SK-N-MC (cell line): ENCODE measurements at places on chromosomes 2 and 18.

- DNase-seq: no peak
These were observed 568.1 kb upstream of the CRIM1 start for GRCh38 chr2:35787302-35788031.

DNA sequence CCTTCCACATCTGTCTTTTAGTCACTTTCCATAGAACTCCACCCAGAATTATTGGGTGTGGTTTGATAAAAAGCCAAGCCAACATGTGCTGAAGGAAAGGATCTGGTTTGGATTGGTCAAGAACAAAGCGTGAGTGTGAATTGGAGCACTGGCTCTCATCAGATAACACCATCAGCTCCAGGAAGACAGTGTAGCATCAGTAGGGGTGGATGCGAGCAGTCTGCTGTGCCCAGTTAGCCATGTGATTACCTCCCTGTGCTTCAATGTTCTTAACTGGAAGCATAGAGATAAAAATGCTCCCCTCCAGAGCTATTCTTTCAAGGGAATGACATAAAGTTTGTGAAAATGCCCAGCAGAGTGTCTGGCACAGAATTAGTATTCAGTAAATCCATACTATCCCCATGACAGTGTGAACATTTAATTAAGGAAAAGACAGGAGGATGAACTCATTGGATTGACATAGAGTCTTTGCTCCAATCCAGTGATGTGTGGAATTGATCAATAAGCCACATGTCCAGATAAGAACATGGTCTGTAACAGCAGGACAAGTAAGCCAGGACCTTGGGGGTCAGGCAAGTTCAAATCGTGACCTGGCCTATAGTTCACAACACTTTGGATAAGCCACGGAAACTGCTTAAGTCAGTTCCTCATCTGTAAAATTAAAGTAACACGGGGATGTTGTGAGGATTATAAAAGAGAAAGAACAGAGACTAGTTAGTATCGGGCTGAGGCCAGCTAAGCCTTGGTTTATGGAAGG lies 68.0 kb downstream of the FAM124B start:
- no peak for DNase-seq

DNA sequence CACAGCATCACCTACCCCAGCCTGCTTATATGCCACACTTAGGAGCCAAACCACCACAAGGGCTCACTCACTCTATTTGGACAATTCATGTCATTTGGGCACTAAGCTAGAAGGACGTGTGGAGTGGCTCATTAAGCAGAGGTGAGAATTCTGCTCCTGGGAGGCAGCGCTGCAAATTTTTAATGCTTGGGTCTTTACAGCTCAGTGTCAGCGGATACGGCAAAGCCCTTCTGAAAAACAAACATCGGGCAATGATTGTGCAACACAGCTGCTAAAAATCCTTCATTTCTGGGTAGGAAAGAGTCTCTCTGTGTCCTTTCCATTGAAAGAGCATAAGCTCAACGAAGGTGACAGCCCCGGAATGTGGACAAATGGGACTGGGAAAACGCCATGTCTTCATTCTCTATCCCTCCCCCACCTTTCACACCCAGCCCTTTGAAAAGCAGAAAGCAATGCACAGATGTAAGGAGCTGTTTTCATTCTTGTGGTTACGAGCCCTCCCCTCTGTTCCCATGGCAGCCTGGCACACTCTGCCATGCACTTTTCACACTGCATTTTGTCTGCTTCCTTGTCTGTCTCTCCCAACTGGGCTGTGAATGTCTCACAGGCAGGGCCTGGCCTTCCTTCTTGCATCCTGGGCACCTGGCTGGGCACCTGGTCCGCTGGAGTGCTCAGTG lies 16.0 kb downstream of the TMEM177 start:
- DNase-seq: no peak

- DNase-seq: no peak
These were observed 99.5 kb upstream of the AGAP1 start for GRCh38 chr2:235394278-235394828.

DNA sequence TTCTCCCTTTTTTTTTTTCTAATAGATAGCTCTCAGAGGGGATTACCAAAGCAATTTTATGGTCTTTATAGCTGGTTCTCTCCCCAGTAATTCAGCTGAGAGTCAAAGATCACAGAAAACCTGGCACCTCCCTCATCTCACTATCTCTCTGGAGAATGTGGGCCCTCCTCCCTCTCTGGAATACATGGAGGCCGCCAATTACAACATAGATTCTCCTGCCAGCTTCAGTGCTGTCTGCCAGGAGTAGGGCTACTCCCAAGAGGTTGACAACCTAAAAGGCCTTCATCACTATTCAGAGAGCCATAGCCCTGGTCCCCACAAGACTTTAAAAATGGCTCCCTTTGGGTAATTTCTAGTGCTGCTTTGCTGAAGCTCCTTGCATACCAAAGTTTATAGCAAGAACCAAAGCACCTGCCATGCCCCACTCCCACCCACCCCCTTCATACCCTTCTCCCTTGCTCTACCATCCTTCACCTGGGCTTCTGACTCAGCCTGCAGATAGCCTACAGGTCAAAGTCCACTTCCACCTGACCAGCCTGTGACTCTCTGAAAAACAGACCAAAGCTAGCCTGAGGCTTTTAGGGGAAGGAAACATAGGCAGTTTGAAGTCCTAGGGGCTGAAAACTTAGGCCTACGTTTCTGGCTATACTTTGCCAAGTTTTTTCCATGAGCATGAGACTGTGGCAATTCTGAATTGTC lies 472.3 kb downstream of the TNS1 start:
- no peak for DNase-seq

- peak; percentile 37 for DNase-seq
These were observed at the start of gene DSEL for GRCh38 chr18:67516539-67517443. DSEL (minus strand) TSS chr18:67516720; CDS start chr18:67514608, 2,112 bp downstream.

DNA sequence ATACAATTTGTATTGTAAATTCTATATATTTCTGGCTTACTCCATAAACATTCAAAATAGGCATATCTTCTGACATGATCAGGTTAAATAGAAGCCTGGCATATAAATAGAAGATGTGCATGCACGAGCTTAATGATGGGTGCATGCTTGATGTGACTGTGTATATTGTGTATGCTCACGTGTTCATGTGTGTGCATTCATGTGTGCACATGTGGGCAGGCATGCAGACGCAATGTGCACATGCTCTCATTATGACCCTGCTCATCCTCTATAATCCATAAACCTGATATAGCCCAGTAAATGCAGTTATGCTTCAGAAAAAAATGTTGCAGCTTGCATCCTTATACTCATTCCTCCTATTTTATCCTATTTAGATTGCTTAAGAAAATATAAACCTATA lies 29.2 kb downstream of the RAB27B start:
- DNase-seq: no peak

DNA sequence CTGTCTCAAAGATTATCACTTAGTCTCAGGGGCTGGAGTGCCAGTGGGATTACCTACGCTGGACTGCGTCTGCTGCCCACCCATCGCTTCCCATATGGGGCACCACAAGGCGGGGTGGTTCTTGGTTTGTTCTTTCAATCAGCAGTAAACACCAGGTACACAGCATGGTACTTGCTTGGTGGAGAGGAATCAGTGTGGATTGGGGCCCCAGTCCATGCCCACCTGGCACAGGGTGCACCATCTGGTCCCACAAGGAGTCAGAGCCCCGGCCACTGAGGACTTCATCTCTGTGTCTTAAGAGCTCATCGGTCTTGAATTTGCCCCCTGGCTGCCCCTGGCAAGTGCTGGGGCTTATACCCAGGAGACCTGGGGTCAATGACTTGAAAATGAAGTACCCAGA lies 96.2 kb downstream of the GLI2 start:
- no peak for DNase-seq

- no peak for DNase-seq
These were observed 39.7 kb downstream of the KIDINS220 start for GRCh38 chr2:8797682-8798081.
